ENCODE measurements at places on chromosomes 1 and 21. TPM values are rescaled to one million over a fixed set of nuclear protein-coding genes. Genes with fewer than 3 reads are reported as not detected.

Gene NUP210L
- 0.17 TPM for total RNA-seq

GRCh38 chr1:111801071-111801850 is 45.6 kb downstream of the DDX20 start:
- H3K27ac ChIP-seq, result no peak overlapping the region
- no peaks in the 10 kb centered on the region for H3K36me3 ChIP-seq
- H3K4me1 ChIP-seq, result no peaks in the 10 kb centered on the region
- no peak for DNase-seq
- no peak overlapping the region for H3K4me3 ChIP-seq

Gene WDR4
- 9.8 TPM for total RNA-seq

DNA sequence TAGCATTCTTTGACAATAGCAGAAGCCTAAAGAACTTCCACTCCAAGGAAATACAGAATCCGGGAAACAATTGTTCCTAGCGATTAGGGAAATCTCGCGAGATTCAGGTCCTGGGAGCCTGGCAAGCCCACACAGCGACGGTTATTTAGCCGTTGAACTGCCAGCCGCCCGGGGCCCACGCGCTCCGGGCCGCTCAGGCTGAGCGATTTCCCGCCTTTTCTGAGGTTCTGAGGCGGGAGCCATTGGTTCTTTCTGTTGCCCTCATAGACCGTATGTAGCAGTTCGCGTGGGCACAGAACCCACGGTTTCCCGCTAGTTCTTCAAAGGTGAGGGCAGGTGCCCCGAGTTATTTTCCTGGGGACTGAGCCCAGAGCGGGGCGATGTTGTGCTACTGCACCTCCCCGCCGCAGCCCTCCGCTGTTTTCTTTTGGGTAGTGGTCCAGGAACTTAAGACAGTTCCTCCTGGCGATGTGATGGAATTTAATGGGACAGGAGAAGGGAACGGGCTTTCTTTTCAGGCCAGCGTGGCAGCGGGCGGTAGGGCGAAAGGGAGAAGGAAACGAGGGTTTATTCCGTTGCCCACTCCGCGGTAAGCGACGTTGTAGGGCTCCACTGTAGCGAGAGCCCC is at the start of gene SYCP1:
SYCP1 (plus strand) TSS at position 171 of the 628 bp plus-strand sequence. CDS start 602 bp downstream, outside the sequence.
- no peak within 1 kb of the TSS for H3K27ac ChIP-seq
- peaks cover 6% of the 10 kb centered on the region for H3K27me3 ChIP-seq
- H3K36me3 ChIP-seq, result no peaks in the 10 kb centered on the region
- DNase-seq, result no peak
- no peaks in the 10 kb centered on the region for H3K4me1 ChIP-seq
- H3K4me3 ChIP-seq, result peak within 1 kb of the TSS; percentile 29

GRCh38 chr1:89918794-89919155 is 76.1 kb upstream of the ZNF326 start:
- no peaks in the 10 kb centered on the region for H3K36me3 ChIP-seq
- H3K4me3 ChIP-seq, result no peak overlapping the region
- no peak overlapping the region for H3K27ac ChIP-seq
- no peaks in the 10 kb centered on the region for H3K27me3 ChIP-seq
- no peak for DNase-seq
- peaks cover 5% of the 10 kb centered on the region for H3K4me1 ChIP-seq

DNA sequence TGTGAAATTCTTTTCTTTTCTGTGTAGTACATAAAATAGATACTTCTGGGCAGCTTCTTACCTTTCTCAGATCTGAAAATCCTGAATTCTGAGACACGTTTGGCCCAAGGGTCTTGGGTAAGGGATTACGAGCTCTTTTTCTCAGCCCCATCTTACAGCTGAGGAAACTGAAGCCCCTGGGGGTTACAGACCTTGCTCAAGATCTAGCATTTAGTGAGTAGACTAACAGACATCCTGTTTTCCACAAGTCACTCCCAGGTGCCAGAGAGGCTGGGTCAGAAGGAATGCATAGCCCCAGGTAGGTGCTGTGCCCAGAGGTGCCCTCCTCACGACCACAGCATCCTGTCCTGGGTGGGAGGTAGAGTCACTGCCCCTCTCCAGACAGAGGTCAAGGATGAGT is 13.2 kb upstream of the CREG1 start:
- DNase-seq, result no peak
- H3K4me1 ChIP-seq, result no peaks in the 10 kb centered on the region
- H3K4me3 ChIP-seq, result no peak overlapping the region
- no peak overlapping the region for H3K27ac ChIP-seq

DNA sequence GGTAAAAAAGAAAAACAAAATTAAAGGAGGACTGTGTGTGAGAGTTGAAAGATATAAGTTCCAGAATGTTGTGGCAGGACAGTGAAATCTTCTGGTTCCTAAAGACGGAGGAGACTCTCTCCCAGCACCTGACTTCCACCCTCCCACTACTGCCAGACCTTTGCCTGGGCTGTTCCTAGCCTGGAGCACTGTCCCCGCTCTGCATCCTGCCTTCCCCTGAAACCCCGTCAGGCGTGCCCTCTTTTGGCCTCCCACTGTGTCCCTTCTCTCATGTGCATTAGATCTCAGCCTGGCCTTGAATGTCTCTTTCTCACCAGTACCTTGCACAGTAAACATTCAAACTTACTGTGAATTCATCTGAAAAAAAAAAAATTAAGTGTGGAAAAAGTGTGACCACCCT is 74.1 kb downstream of the VPS26C start:
- no peaks in the 10 kb centered on the region for H3K27me3 ChIP-seq
- no peak overlapping the region for H3K4me3 ChIP-seq
- DNase-seq, result no peak
- no peak overlapping the region for H3K27ac ChIP-seq
- peaks cover 7% of the 10 kb centered on the region for H3K36me3 ChIP-seq
- no peaks in the 10 kb centered on the region for H3K4me1 ChIP-seq

DNA sequence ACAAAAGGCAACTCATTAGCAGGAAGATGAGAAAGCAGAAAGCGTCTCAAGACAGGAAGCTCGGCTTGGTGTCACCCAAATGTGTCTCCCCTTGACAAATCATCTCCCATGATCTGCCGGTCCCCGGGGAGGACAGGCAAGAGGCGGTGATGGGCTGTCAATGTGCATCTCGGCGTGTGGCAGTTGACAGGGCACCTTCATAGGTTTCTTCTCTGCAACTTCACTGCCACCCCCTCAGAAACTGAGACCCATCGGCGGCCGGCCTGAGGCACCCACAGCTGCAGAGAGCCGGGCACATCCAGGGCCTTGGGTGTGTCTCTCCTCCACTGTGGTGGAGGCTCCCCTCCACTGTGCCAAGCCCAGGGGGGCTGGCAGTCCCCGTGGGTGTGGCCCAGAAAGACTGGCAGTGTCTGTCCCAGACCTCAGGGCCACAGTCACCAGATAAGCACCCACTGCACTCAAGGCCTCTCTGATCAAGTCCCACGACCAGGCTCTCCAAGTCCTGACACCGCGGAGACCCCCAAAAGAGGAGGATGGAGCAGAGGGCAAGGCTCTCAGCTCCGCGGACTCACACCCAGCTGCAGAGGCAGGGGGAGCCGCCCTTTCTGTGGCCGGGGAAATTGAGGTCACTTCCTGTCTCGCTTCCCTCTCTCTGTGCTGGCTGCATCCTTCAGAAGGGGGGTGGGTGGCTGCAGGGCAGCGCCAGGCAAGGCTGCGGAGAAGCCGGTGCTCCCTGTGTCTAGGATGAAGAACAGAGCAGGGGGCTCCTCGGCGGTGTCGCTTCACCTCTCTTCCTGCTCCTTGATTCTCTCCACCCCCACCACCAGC is 39.6 kb upstream of the LBR start:
- no peak for DNase-seq
- H3K4me1 ChIP-seq, result peaks cover 7% of the 10 kb centered on the region
- H3K36me3 ChIP-seq, result no peaks in the 10 kb centered on the region
- peak overlapping the region; percentile 56 for H3K27ac ChIP-seq
- no peaks in the 10 kb centered on the region for H3K27me3 ChIP-seq

Gene PTGFRN
- total RNA-seq, result 1.2 TPM

- no peak overlapping the region for H3K27ac ChIP-seq
- peaks cover 16% of the 10 kb centered on the region for H3K27me3 ChIP-seq
- DNase-seq, result no peak
- no peaks in the 10 kb centered on the region for H3K4me1 ChIP-seq
- no peaks in the 10 kb centered on the region for H3K36me3 ChIP-seq
Observed at GRCh38 chr1:115710859-115711624, 57.5 kb downstream of the CASQ2 start.

GRCh38 chr1:149849947-149850360 is 49.4 kb upstream of the BOLA1 start:
- H3K36me3 ChIP-seq, result no peaks in the 10 kb centered on the region
- peak overlapping the region; percentile 80 for H3K27ac ChIP-seq
- DNase-seq, result peak; percentile 17
- H3K4me3 ChIP-seq, result peak overlapping the region; percentile 97
- H3K27me3 ChIP-seq, result no peaks in the 10 kb centered on the region
- peaks cover 11% of the 10 kb centered on the region for H3K4me1 ChIP-seq

DNA sequence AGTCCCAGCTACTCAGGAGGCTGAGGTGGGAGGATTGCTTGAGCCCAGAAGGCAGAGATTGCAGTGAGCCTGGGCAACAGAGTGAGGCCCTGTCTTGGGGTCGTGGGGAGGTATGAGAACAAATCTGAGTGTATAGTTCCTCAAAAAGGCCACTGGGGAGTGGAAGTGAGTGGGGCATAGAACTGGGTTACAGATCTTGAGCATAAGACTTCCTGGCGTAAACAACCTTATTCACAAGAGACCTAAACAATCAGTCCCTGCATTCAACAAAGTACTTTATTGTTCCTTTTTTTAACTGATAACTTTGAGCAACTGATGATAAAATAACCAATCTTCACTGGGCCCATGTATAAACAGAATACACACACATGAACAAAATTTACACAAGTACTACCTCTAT is 72.7 kb upstream of the MUTYH start:
- H3K27ac ChIP-seq, result no peak overlapping the region
- DNase-seq, result no peak
- no peaks in the 10 kb centered on the region for H3K36me3 ChIP-seq
- H3K27me3 ChIP-seq, result no peaks in the 10 kb centered on the region
- H3K4me3 ChIP-seq, result no peak overlapping the region

DNA sequence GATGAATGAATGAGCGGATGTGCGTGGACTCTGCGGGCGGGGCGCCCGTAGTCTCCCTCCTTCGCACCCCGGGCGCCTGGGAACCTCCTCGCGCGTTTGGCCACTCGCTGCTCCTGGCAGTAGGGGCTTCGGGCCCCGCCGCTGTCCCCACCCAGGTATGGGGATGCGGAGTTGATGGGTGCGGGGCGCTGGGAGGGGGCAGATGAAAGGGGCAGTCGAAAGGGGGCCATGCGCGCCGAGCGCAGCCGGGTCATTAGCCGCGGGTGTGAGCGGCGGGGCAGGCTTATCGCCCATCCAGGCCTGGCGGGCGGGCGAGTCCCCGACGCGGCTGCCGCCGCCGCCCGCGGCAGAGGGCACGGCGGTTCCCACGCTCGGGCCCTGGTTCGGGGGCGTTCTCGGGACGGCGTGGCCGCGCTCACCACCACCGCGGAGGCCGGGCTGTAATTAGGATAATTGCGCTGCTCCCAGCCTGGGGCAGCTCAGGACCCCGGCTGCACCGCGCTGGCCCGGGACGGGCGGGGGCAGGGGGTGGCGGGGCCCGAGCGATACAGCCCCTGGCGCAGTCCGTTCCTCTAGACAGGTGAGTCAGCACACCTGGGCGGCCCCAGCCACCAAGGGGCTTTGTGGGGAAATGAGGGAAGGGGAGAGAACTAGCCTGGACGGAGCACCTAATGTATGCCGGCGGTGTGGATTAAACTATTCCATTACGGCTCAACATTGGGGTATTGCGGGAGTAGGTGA is 22.1 kb upstream of the CITED4 start:
- H3K27me3 ChIP-seq, result peaks cover 4% of the 10 kb centered on the region
- no peak overlapping the region for H3K4me3 ChIP-seq
- no peak overlapping the region for H3K27ac ChIP-seq
- H3K4me1 ChIP-seq, result no peaks in the 10 kb centered on the region
- DNase-seq, result no peak
- H3K36me3 ChIP-seq, result no peaks in the 10 kb centered on the region

GRCh38 chr1:1306070-1306660 is 1.6 kb downstream of the ACAP3 start:
- H3K27me3 ChIP-seq, result no peaks in the 10 kb centered on the region
- H3K36me3 ChIP-seq, result peaks cover 18% of the 10 kb centered on the region
- H3K4me1 ChIP-seq, result peaks cover 23% of the 10 kb centered on the region
- H3K27ac ChIP-seq, result peak overlapping the region; percentile 39
- DNase-seq, result no peak

DNA sequence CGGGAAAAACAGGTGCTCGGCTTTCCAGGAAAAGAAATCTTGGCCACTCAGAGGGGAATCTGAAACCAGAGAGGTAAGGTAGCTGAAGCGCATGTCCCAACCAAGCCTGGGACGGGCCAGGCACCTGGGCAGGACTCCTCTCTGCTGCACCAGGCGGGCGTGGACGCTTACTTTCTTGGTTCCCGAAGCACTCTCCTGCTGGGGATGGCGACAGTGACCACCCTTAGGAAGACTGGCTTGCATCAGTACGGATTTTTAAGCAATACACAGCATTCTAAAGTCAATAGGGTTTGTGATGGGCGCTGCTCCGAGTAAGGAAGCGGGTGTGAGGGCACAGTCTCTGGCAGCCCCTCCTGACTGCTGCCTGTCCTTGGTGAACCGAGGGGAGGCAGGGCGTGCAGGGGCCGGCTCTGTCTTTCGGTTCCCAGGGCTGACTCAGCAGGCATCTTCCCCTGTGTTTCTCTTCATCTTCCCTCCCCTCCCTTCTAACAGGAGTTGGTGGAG is 74.9 kb upstream of the ANGPTL1 start:
- H3K36me3 ChIP-seq, result no peaks in the 10 kb centered on the region
- no peak for DNase-seq

DNA sequence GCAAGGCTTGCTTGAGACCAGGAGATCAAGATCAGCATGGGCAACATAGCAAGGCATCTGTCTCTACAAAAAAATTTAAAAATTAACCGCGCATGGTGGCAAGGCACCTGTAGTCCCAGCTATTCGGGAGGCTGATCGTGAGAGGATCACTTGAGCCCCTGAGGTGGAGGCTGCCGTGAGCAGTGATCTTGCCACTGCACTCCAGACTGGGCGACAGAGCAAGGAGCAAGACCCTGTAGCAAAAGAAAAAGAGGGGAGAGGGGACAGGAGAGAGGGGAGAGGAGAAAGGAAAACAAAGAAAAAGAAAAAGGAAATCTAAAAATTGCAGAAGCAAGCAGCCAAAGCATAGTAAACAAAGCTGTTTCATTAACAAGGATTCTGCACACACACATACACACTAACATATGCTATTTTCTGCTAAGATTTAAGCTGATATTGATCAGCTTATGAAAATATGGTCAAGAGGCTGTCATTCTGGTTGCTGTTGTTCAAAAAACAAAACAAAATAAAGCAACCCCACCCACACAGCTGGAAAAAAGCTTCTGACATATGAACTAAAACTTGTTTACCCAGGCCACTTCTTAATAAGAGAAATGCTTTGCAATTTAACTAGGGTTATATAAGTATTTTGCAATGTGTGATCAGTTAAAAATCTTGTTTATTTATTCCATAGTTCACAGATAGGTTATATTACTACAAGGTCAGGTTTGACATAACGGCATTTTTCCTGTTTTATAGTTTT is 1.8 kb downstream of the ARNT start:
- H3K27ac ChIP-seq, result peak overlapping the region; percentile 84
- no peaks in the 10 kb centered on the region for H3K4me1 ChIP-seq
- no peak for DNase-seq
- no peaks in the 10 kb centered on the region for H3K27me3 ChIP-seq

- no peak overlapping the region for H3K27ac ChIP-seq
- H3K4me3 ChIP-seq, result no peak overlapping the region
- H3K36me3 ChIP-seq, result no peaks in the 10 kb centered on the region
- H3K4me1 ChIP-seq, result no peaks in the 10 kb centered on the region
Observed at GRCh38 chr21:31917108-31917507, 44.3 kb downstream of the HUNK start.

Data from fibroblast of lung (primary cell).